ENCODE measurements at places on chromosomes 5 and 9.

GRCh38 chr5:82734347-82734746 lies 342.8 kb downstream of the TMEM167A start:
- no peak for DNase-seq

DNA sequence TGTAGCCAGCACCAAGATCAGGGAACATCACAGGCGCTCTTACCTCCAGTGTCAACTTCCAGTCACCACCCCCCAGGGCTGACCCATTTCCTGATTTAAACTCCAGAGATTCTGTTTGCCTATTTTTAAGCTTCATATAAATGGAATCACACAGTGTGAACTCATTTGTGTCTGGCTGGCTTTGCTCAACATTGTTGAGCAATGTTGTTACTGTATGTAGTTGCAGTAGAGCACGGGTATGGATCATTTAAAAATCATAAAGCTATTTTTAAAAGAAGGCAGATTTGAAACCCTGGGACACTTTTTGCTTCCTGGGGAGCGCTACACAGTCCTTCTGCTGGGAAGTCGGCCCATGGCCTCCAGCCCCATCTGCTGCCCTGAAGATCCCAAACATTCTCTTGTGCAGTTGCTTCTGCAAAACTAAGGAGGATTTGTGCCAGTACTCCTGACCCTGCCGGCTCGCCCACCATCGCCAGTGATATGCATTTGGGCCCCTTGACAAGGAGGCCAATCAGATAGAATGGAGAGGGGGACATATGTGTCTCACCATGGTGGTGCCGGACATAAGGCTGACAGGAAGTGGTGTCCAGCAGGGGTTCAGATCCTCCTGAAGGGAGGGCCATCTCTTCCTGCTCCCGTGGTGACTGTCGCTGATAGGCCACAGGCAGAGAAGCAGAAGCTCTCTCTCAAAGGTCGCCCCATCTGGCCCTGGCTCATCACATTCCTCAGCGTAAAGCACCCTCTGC lies 13.3 kb downstream of the DCANP1 start:
- DNase-seq: no peak

GRCh38 chr5:170420806-170421412 lies 31.7 kb upstream of the KCNMB1 start:
- peak; percentile 28 for DNase-seq

DNA sequence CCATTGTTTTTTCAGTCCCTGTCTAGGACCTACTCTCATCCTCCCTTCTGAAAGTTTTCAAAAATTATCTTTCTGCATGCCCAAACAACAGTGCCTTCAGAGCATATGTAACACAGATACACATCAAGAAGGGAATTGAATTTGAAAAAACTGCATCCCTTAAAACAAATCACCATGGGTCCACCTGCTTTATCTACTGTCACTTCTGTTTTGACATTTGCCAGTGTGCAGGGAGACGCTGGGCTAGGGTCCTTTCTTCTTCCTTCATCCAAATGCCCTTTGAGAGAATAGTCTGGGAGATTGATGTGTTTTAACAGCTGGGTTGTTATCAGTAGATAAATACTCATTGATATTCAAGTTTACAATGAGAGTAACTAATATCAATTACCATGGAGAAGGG lies 1630.1 kb downstream of the MAT2B start:
- no peak for DNase-seq

DNA sequence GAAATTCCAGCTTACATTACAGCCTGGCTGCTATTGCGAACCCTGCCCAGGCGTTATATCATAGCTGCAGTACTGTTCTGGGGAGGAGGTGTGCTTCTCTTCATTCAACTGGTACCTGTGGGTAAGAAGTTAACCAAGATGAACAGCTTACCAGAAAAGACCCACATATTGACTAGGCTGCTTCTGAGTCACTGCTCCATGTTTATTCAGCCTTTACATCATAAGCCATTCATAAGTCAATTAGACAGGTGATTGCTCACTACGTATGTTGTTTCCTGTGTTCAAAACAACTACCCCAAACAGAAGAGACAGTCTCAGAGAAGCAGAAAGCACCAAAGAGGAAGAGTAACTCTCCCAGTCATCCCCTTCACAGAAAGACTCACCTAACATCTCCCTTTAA lies 34.7 kb upstream of the SLC22A5 start:
- DNase-seq: no peak

- no peak for DNase-seq
Measured at GRCh38 chr5:107378218-107378899, 292.4 kb downstream of the EFNA5 start.
